ENCODE measurements at places on chromosomes 7 and 10.
A peak's percentile ranks its signal among the peaks of the same experiment; 100 is the strongest.

GRCh38 chr10:73296946-73297345 lies 44.5 kb upstream of the MRPS16 start:
- DNase-seq = no peak

DNA sequence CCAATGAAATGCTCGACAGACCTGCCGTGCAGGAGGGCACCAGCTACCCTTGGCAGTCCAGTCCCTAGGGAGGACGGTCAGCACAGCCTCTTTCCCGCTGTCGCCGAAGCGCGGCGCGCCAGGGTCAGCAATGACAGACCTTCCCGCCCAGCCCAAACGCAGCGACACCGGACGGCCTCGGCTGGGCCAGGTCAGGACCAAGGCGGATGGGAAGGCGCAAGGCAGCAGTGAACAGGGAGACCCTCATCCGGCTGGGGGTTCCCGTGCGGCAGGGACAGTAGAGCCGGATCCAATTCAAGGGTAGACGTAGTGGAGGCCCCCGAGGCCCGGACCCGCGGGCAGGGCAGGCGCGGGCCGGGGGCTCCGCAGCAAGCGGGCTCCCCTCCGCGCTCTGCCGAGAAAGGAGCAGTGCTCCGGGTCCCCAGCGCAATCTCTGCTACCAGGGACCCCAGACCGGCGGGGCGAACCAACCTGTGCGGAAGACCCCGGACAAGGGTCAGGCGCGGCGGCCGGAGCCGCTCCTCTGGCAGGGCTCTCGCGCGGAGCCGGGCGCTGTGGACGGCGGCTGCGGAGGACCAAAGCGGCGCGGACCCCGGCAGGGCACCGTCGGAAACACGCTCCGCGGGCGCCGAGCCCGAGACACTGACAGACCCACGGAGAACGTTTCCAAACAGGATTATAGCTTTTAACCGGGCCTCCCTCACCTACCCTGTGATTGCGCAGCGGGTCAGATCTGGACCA lies at the start of gene SEC31B:
Gene SEC31B (minus strand): TSS at position 551 of the 741 bp plus-strand sequence. CDS start 2,909 bp downstream, outside the sequence.
- no peak for DNase-seq

GRCh38 chr10:79339266-79339665 lies 8.0 kb upstream of the PPIF start:
- DNase-seq = no peak

- no peak for DNase-seq
These were observed 25.7 kb upstream of the NDST2 start for GRCh38 chr10:73837072-73837471.

- DNase-seq = no peak
These were observed 8.3 kb upstream of the FOXL3 start for GRCh38 chr7:281637-282036.

DNA sequence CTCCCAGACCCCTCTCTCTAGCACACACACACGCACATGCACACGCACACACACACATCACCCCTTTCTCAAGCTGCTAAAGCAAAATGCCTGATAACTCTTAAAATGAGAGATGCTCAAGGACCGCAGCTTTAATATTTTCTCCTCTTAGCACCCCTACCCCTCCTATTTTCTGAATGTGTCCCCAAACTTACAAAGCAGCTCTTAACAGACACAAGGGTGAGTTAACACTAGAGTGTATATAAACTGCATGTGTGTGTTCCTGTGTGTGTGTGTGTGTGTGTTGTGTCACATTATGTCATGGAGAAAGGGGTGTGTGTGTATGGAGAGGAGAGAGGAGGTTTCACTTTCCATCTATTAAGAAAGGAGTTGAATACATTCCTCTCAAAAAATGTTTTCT lies 1.3 kb downstream of the PTN start:
- DNase-seq = no peak

- DNase-seq = peak; percentile 63
These were observed 1.6 kb downstream of the SPOCK2 start for GRCh38 chr10:72086466-72087391.

DNA sequence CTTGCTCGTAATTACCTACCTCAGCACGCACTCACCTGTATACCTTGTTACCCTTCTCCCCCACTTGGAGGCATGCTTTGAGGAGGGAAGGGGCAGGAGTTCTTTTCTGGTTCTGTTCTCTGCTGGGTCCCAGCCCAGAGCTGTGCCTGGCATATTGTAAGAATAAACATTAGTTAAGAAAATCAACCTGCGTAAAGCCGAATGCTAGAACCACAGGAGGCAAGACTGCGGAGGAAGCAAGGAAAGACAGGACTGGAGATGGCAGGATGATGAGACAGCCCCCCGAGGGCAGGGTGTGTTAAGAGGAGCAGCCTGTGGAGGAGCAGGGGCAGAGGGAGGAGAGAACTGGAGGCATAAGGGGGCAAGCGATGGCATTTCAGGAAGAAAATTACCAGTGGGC lies 9.5 kb downstream of the C10orf53 start:
- DNase-seq = no peak

- DNase-seq = no peak
These were observed 4.9 kb downstream of the DKK1 start for GRCh38 chr10:52318822-52319464.

- DNase-seq = peak; percentile 65
These were observed 102.2 kb upstream of the ZNF438 start for GRCh38 chr10:31133792-31134310.

DNA sequence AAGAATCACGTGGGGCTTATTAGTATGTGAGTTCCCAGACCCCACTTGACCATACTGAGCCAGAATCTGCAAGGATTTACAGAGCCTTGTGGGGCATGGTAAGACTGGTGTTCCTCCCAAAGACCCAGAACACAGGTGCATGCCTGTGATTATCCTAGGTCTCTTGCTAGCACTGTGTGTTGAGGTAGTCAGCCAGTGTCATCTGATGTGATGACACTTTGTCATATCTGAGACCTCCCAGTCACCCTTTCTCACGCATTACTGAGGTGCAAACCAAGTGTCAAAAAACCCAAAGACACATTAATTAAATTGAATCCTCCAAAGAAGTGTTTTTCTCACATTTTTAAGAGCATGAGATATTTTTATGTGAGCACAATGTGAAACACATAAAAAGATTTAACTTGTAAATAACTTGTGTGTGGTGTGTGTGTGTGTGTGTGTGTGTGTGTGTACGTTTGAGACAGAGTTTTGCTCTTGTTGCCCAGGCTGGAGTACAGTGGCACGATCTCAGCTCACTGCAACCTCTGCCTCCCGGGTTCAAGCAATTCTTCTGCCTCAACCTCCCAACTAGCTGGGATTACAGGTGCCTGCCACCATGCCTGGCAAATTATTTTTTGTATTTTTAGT lies 162.0 kb upstream of the PRPS1L1 start:
- no peak for DNase-seq

- no peak for DNase-seq
These were observed 103.2 kb downstream of the ADCY1 start for GRCh38 chr7:45677311-45677900.

GRCh38 chr7:55775051-55775420 lies 87.5 kb downstream of the SEPTIN14 start:
- no peak for DNase-seq

GRCh38 chr7:100865938-100866728 lies 1.1 kb upstream of the TRIP6 start:
- DNase-seq = peak; percentile 40

DNA sequence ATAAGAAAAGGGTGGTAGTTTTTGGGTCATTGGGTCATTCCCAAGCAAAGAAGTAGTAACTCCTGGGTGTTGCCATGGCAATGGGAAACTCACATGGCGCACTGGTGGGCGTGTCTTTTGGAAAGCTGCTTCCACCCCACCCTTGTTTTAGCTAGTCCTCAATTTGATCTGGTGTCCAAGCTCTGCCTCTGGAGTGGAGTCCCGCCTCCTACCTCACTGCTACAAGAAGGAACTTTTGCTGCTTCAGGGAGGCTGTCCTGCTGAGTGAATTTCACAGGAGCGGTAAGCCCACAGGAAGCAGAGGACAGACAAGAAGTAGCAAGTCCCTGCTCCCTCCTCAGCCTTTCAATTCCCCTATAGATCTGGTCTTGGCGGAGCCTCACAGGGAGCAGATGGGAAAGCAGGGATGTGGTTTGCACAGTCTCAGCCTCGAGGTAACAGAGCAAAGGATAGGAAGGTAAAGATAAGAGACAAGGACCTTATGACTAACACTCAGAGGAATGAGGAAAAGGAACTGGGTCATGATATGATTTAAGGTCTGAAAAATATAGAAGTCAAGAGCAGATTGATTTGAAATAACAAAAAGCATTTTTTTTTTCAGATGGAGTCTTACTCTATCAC lies 700.3 kb downstream of the TNS3 start:
- no peak for DNase-seq

DNA sequence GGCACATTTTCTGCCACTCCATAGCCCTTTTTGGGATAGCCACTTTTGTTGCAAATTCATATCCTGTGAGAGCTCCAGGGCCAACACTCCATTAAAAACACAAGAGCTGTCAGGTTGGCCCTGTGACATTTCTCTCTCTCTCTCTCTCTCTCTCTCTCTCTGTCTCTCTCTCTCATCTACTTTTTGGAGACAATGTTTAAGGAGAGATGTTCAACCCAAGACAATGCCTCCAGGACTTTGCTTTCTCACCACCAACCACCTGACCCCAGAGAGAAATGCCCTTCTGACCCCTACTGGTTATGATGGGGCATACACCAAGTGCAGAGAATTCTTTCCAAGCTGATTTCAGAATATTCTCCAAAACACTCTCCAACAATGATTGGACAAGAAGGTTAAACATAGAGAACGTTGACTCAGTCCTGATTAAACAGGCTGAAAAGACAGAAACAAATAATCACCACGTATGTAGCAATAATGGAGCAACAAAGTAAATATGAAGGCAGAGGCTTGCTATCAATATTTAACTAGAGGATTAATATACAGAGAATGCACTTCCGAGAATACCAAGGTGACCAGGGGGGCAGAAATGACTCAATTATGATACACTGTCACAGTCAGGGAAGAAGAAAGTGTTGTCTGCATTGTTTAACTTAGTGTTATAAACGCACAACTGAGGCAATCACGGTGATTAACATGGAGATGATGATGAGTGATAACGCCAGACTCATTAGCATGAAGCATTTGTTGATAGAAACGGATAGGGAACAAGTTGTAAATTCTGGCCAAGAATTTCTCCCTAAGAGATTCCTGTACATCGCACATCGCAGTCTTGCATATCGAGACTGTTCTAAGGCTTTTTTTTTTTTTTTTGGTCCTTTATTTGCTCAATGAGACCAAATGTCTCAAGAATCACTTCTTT lies 178.5 kb downstream of the NRP1 start:
- peak; percentile 37 for DNase-seq

GRCh38 chr7:101947899-101948298 lies 130.5 kb downstream of the CUX1 start:
- no peak for DNase-seq

DNA sequence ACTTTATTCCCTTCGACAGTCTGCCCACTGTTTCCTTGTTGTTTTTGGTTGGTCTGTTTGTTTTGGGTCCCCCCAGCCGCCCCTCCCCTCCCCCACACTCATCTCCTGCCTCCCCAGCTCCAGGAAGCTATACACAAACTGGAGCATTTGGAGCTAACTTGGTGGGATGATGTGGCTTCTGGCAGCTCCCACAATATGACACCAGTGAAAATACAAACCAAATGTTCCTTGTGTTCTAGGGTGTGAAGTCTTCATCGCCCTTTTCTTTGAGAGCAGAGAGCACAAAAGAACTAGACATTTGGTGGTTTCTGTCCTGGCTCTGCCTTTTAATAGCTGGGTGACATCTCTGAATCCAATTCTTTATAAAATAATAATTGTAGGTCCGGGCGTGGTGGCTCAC lies 33.8 kb downstream of the CREB5 start:
- DNase-seq = no peak

DNA sequence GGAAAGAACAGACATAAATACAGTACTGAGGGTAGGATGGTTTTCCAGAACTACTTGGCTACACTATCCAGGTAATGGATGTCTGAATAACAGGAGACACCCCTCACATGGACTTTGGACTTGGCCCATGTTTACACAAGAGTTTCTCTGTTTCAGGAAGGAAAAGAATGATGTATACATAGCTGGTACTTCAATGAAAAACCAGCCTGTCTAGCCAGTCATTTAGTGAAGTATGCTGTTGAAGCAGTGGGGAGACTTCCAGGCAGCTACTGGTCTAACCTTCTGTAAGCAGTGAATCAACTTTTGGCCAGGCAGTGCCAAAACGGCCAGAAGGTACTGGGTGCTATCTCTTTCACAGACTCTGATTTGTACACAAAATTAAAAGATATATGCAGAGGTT lies 135.0 kb downstream of the MBL2 start:
- no peak for DNase-seq

- no peak for DNase-seq
These were observed 80.1 kb downstream of the CABCOCO1 start for GRCh38 chr10:61742812-61743211.

DNA sequence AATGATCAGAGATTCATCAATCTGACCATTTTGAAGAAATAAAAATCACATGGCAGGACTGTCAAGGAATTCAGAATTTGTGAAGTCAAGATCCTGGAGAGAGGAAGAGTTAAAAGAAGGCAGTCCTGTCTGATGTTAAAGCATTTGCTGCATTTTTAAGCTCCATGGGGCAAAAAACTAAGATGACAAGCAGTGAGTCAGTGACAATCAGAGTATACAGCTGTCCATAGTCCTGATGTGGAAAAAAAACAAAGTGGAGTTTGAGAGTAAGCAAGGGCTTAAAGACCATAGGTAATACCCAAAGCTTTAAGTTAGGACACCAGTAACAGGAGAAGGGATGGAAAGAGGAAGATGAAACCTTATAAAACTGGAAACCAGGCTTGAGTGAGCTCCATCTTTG lies 412.7 kb upstream of the ANKRD30A start:
- no peak for DNase-seq

- no peak for DNase-seq
These were observed 23.1 kb upstream of the MACC1 start for GRCh38 chr7:20240080-20240926.

GRCh38 chr7:15309872-15310271 lies 251.9 kb downstream of the AGMO start:
- no peak for DNase-seq

GRCh38 chr10:558364-558763 lies 131.1 kb downstream of the DIP2C start:
- no peak for DNase-seq

DNA sequence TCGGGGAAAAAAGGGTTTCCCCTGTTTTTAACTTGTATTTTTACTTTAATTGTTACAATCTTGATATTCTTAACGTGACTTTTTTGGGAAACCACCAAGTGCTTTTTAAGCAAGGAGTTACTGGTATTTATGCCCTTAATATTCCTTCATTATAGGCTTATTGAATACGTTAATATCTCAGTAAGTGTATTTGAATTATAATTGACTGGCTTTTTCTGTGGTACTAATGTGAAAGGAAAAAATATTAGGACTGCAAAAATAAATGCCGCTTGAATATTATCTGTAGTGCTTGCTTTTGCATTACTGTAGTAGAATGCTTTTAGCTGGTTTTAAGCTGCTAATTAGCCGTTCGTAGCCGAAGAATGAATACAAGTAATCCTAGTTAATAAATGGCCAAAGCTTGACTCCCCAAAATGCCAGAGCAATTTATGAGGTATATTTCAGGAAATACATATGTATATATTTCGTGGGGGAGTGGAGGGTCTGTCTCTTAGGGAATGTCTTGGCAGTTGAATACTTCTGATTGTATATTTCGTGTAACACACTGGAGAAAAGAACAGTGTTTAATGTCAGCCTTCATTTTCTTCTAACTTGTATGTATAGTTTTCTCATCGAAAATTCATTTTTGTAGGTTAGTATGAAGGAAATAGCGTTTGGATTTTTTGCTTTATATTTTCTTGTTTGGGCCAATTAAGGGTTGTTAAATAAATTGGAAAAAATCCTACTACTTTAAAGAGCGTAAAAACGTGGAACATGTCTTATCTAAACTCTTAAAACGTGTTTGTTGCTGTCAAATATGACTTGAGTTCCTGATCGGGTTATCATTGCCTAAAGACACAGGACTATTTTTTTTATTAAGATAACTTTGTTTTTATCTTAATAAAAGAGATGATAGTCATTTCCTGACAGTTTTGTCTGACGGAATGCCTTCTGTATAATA lies 1.5 kb downstream of the PDCD4 start:
- DNase-seq = no peak
